Ecto neural progenitor cell (in vitro differentiated cells): ENCODE measurements at places on chromosomes 1 and 21.

- peak; percentile 92 for DNase-seq
These were observed 61.4 kb downstream of the ACBD3 start for GRCh38 chr1:226125097-226125630.

- DNase-seq: no peak
These were observed 44.9 kb downstream of the TRMT1L start for GRCh38 chr1:185111873-185112272.

DNA sequence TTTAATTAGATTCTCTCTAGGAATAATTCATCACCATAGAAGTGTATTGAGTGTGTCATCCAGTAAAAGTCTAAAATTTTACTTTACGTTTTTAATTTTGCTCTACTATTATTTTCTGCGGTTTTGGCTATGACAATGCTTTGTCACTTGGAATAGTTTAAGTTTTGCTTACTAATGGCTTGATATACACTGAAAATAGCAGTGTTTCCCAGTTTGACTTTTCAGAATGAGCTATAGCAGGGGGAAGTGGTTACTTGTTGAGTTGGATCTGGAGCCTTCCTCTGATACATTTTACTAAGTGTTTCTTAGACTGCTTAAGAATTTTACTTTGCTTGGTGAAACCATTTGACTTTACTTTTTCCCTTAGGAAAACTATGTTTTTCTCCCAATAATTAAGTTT is 5.0 kb downstream of the DNAJC16 start:
- no peak for DNase-seq

DNA sequence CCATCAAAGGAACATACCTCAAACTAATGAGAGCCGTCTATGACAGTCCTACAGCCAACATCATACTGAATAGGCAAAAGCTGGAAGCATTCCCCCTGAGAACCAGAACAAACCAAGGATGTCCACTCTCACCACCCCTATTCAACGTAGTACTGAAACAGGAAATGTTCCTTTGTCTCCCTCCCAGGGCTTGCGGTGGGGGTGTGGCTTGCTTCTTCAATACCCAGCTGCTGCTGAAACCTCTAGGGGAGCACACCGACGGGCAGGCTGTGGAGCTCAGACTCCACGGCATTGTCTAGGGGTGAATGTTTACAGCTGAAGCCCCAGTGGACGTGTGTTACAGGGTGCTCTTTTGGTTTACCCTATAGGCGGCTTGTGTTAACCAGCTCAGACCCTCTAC is 30.5 kb upstream of the B3GALT2 start:
- DNase-seq: peak; percentile 53

- DNase-seq: no peak
These were observed 323.1 kb upstream of the RUNX1 start for GRCh38 chr21:35372201-35372600.

DNA sequence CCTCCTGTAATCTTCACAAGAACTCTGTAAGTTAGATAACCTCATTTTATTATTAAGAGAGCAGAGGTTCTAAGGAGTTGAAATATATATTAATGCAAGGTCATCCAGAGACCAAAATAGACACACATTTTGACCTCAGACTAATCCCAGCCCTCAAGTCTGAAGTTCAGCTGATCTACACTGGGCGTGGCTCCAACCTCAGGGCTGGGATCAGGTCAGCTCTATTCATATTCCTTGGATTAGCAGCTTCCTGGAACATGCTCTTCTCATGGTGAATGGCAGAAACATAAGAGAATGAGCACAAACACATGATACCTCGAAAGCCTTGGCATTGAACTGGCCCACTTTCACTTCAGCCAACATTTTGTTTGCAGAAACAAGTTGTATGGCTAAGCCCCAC is 200.8 kb upstream of the ST6GALNAC5 start:
- no peak for DNase-seq

GRCh38 chr1:223691121-223691520 is 21.2 kb upstream of the CAPN2 start:
- no peak for DNase-seq

DNA sequence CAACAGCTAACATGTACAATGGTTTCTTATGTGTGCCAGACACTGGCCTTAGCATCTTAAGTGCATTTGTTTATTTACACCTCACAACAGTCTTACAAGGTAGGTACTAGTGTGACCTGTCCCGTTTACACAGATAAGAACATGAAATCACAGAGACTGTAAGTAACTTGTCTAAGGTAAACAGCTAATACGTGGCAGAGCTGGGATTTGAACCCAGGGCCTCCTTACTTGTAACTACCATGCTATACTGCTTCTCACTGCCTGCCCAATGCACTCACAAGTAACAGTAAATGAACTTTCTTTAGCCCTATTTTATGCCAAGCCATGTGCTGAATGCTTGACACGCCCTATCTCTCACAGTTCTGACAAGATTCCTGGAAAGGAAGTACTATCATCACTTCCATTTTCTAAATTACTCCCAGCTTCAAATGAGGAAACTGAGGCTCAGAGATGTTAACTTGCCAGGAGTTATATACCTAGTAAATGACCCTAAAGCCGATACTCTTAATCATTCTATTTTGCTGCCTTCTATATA is 25.7 kb upstream of the ROR1 start:
- DNase-seq: no peak

DNA sequence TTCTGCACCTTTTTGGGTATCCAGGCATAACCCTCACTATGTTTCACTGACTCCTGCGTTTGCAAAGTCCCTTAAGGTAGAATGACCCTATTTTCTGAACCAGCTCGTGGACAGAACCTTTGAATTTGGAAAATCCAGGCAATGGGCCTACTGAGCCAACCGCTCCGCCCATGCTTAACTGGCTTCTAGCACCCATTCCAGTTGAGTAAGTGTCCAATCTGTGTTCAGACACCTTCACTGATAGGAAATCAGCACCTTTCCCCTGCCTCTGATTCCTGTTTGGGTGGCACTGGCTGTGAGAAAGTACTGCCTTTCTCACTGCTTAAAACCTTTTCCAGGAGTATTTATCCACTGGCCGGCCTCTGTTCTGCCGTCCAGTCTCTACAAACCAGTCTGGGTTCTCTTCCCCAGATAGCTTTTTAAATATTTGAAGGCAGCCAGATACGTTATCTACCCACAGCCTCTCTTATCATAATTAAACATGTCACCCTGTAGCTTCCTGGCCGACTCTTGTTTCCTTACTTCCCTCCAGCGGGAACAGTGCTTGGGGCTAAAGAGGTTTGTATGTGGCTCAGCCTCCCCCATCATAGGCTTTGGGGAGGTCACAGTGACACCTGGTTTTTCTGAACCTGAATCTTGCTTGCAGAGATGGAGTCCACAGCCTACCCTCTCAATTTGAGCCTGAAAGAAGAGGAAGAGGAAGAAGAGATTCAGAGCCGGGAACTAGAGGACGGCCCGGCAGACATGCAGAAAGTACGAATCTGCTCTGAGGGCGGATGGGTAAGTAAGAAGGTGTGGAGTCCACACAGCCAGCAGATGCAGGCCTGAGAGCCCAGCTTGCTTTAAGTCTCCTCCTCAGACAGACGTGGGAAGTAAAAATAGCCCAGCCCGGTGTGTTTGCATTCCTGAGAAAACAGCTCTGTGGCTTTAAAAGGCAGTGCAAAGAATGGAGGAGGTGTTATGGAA is 1.3 kb downstream of the POGK start:
- DNase-seq: no peak

GRCh38 chr1:154798645-154799044 is 71.4 kb downstream of the KCNN3 start:
- DNase-seq: no peak

DNA sequence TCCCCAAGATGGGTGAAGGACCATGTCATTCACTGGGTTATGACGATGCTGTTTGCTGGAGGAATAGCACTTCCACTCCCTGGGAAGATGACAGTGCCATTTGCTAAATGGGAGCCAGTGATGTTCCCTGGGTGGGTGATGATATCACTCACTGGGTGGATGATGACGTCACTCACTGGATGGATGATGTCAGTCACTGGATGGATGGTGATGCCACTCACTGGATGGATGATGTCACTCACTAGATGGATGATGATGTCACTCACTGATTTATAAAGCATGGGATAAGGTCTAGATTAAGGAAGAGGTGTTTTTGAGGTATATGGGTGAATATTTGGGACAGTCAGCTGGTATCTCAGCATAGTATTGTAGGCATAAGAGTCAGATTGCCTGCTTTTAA is 457.2 kb downstream of the AJAP1 start:
- DNase-seq: no peak

DNA sequence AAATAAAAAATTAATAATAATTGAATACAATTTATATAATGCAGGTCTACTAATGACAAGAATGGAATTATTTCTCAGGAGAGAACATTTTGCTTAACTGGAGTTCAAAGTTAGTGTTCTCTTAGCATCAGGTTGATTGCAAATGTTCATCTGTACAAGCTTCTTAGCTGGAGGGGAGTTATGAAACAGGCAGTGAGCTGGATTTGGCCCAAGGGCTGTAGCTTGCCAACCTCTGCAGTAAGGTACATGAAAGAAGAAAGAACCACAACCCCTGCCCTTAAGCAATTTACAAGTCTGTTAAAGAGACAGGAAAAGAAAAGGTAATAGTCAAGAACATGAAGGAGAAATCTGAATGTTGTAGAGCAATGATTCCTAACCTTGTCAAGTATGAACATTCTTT is 17.0 kb downstream of the LPGAT1 start:
- no peak for DNase-seq

DNA sequence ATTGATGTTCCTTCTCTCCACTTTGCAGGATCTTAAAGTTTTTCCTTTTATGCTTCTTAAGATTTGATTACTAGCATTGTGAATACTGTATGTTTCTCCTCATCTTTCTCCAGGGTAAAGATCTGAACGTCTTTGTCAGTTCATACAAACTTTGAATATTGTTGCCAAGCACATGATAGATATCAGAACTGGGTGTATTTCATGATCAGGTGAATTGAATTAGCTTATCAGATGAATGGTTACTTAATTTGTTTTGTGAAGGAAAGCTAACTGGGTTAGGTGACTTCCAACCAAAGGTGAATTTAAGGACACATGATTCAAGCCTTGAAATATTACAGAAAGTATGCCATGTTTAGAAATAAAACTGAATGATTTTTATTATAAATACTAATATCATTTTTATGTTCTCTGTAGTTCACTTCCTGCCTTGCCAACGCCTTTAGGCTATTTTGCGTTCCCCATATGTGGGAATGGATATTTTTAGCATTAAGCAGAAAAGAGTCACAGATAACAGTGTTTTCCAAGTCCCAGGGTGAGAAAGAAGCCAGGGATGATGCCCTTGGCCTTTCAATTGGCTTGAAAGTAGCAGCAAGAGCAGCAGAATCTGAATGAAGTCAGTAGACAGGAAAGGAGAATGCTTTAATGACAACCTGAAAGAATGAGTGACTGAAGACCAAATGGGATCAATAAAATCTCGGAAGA is 752.1 kb downstream of the NCAM2 start:
- DNase-seq: no peak

DNA sequence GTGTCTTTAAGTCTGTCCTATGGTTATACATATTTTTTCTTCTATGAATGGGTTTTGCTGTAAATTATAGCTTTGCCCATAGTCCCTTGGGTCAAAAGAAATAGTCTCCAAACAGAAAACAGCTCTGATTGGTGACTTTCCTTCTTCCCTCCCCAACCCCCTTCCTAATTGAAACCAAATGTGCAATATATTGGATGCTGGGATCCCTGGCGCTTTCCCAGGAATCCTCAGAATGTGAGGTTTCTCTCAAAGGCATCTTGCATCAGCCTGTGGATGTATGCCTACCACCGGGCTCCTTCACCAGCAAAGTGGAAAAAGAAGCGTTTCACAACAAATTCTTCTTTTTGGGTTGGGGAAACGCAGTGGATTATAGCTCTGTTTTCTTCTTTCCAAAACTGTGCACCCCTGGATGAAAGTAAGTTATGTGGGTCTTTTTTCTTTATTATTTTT is at the start of gene DDR2:
DDR2 (plus strand) TSS at position 248 of the 450 bp plus-strand sequence. CDS start 86,600 bp downstream, outside the sequence.
- no peak for DNase-seq
